Right hindlimb (tissue), 1 donor: ENCODE measurements at places on chromosomes 3 and 15.

DNA sequence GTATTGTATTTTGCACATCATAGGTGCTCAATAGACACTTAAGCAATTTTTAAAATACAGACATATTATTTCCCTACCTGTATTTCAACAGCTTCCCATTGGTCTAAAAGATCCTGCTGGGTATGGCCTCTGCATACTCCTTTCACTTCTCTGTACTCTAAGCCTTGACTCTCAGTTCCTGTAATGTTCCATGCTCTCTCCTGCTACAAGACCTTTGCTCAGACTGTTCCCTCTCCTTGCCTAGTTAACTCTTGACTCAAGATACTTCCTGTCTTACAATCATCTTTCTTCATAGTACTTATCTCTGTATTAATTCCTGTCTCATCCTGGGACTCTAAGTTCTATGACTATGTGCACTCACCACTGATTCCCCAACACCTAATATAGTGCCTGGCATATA lies 1.7 kb downstream of the SCN11A start:
- no peak for DNase-seq

DNA sequence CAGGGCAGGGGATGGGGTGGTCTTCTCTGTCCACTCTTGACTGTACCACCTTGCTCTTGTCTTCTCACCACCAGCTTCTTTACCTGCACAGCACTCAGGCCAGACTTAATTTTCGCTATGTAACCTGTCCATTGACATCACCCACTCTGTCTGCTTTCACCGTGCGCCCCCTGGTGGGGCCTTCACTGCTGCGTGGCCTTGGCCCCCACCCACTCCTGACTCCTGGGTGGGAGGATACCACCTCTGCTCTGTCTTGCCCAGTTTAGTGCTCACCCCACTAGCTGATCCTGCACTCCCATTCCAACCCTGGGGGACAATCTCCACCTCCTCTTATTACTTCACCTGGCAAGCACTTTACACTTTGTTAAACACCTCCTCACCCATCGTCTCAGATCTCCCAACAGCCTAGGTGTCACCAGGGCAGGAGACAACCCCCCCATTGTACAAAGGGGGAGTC lies 17.7 kb downstream of the PTH1R start:
- peak; percentile 77 for DNase-seq

GRCh38 chr15:73862276-73862675 lies 11.1 kb upstream of the TBC1D21 start:
- DNase-seq: no peak

GRCh38 chr15:39025321-39025720 lies 460.7 kb upstream of the RASGRP1 start:
- DNase-seq: no peak

- DNase-seq: no peak
These were observed 917.6 kb downstream of the EPHA3 start for GRCh38 chr3:90025019-90025418.
